ENCODE measurements at places on chromosomes 5 and 9.
A peak's percentile ranks its signal among the peaks of the same experiment; 100 is the strongest.

DNA sequence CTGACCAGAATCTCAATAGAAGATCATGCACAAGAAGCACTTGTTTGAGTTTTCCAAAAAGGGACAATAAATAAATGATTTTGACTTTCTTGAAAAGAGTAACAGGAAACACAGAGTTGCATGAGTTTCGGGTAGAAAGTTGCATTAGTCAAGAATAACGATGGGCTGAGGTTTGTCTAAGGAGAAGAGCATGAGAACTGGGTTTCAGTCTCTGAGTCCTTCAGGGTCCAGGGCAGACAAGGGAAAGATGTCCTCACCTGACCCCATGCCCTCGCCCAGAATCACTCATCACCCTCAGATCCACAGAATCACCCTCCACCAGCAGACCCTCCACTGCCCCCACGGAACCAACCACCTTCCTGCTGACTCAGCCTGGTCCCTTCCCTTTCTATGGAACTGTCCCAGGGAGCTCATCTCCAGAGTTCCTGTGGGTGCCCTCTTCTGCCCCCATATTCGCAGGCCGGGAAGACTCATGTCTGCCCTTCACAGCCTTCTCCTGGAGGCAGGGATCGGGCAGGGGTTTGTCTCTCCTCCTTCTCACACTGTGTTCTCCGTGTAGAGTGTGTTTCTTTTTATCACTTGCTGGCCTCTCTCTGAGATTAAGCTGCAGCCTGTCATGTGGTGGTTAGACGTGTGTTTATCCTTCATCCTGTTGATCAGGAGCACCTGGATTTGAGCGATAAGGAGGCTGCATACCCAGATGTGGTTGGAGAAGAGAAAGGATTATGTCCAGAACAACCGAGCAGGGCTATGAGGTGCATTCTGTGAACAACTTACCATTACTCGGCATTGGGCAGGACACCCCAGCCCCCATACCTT lies 442.6 kb downstream of the MAT2B start:
- DNase-seq, result no peak

- no peak for DNase-seq
Measured at GRCh38 chr5:95925939-95926338, 35.7 kb downstream of the ELL2 start.

DNA sequence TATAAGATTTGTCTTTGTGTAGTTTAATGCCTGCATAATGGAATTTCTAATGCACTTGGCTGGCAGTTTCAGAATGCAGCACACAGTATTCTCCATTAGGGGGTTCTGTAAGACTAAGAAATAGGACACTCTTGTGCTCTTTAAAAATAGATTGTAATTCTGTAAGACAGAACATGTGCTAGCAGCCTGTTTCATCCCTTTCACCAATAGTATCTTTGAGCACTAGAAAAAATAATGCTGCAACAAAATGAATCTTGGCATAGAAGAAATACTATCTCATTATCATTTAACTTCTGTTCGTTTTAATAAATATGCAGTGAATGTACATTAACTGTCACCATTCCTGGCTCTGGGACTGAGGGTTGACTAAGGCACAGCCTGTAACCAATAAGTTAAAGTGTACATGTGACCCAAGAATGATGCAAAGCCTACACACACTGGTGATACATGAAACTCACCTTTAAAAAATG lies 23.8 kb upstream of the ZNF622 start:
- peak; percentile 89 for DNase-seq

DNA sequence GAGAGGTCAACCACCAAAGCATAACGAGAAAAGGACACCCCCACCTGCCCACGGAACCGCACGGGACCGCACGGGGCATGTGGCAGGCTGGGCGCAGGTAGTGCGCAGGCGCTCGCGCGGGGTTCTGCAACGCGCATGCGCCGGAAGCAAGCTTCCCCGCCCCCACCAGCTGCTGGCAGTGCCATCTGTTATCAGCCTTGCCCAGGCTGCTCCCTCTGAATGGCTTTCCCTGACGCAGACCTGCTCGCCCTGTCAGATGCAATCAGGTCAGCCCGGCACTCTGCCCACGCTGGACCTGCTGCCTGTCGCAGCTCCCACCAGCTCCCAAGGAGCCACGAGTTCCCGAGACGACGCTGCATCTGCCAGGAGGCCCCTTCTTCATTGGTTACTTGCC lies 22.8 kb downstream of the PTCH1 start:
- DNase-seq, result peak; percentile 79

DNA sequence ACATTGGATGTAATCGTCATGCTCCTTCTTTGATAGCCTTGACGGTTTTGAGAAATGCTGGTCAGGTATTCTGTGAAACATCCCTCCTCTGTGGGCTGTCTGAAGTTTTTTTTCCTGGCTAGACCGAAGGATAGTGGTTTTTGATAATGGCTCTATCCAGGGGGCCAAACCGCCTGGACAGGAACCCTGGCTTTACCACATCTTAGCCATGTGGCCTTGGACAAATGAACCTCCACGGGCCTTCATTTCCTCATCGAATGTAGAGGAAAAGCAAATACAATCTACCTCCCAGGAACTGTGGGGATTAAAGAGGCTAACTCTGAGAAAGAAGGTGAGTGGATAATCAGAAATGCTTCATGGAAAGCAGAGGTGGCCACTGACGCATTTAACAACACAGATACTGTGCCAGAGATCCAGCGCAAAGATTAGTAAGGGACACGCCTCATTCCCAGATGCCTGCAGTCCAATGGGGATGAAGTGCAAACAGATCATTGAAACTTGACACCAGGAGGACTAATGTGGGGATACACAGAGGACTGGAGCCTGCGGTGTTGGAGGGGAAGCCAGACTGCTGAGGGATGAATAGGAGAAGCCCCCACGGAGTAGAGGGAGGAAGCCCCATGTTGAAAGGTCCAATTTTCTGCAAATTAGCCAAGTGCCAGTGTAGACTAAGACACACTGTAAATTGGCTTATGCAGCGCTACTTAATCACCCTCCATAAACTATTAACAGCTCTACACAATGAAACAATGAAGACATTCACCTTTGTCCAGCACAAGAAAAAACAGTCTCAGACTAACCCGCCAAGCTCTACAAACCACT lies 41.6 kb downstream of the MYO10 start:
- DNase-seq, result peak; percentile 99

GRCh38 chr5:96439477-96440184 lies 6.6 kb upstream of the PCSK1 start:
- DNase-seq, result no peak

DNA sequence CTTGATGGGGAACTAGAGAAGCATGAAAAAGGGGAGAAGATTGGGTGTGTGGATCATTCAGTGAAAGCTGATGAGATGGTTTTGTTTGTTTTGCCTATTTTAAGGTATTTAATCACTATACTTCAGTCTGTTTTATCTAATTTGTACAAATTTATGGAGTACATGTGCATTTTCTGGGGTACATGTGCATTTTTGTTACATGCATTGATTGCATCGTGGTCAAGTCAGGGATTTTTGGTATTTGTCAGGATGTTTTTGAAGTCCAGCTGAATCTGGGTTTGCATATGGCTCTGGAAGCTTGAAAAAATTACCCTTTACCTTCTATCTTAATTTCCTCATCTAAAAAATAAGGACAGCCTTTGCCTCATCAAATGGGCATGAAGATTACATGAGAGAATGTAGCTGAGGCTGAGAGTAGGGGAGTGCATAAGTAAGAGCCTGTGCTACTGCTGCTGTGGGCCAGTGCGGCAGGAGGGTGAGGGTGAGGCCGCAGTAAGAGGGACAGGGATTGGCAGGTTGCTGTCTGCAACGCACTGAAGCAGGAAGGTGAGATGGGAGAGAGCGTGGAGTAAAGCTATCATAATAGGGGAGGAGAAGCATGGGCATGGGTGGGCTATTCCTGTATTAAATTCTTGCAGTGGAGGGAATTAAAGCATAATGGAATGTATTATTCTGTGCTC lies 139.8 kb downstream of the NPR3 start:
- no peak for DNase-seq

DNA sequence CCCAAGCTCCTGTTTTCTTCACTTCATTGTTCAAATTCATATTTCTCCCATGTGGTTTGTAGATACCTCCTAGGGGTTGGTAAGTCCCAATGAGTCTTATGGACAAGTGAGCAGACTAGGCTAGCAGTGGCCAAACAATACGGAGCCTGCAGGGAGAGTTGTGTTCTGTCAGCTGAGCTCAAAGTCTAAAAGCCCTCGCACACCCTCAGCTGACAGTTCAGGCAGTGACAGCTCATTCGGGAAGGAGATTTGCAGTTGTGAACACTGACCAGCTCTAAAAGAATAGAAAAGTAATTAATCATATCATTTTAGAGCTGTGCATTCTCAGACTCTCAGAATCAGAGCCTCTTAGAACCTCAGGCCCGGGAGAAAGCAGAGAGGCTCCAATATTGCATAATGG lies 95.1 kb downstream of the SH3TC2 start:
- no peak for DNase-seq

GRCh38 chr5:83711982-83712601 lies 8.6 kb downstream of the HAPLN1 start:
- peak; percentile 36 for DNase-seq

DNA sequence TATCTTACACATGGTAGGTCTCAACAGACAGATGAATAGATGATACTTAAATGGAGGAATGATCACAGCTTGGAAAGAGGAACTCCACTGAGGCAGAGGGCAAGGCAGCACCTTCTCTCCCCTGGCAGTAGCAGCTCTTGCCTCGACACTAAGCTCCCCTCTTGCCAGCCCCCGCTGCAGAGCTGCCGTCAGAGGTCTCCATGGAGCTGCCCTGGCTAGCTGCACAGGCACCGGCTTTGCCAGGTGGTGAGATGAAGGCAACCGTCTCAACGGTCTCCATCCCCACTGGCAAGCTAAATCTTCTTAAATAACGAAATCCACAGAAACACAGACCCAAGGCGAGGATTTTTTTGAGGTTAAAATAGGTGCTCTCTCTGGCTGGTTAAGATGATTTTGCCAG lies 81.2 kb downstream of the CRB2 start:
- no peak for DNase-seq
